ENCODE measurements at places on chromosomes 5 and 9.

DNA sequence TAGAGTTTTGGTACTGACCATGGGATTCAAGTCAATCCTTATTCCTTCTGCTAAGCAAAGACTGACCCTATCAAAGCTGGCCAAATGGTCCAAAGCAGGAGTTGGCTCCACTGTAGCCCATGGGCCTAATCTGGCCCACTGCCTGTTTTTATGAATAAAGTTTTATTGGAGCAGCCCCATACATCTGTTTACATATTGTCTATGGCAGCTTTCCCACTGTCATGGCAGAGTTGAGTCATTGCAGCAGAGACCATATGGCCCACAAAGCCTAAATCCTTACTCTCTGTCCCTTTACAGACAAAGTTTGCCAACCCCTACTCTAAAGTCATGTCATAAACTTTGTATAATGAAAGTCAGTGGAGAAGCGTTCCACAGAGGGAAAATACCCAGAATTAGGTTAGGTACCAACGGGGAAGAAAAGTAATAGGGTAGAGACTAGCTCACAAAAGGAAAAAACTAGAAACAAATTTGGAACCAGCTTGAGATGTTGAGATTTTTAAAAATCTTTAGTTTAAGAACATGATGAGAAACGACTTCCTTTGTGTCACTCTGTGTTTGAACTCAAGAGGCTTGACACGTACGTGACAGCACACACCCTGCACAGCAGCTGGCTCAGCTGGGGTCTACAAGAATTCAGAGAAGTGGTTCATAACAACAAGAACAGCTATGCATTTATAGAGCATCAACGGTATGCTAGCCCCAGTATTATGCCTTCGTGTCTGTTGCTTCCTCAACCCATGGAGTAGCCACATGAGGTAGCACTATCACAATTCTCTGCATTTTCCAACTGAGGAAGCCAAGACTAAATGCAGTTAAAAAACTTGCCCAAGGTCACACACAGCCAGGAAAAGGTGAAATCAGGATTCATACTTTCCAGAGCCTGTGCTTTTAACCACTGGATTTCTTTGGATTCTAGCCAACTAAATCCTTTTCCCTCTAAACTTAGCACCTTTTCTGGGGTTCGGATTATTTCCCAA is 198.9 kb upstream of the WWC1 start:
- DNase-seq: no peak

- no peak for DNase-seq
Measured at GRCh38 chr5:67133776-67134175, 62.8 kb downstream of the CD180 start.

- no peak for DNase-seq
Measured at GRCh38 chr5:90802474-90803317, 244.1 kb downstream of the ADGRV1 start.

- DNase-seq: peak; percentile 79
Measured at GRCh38 chr9:34380511-34381315, 4.0 kb upstream of the MYORG start.

DNA sequence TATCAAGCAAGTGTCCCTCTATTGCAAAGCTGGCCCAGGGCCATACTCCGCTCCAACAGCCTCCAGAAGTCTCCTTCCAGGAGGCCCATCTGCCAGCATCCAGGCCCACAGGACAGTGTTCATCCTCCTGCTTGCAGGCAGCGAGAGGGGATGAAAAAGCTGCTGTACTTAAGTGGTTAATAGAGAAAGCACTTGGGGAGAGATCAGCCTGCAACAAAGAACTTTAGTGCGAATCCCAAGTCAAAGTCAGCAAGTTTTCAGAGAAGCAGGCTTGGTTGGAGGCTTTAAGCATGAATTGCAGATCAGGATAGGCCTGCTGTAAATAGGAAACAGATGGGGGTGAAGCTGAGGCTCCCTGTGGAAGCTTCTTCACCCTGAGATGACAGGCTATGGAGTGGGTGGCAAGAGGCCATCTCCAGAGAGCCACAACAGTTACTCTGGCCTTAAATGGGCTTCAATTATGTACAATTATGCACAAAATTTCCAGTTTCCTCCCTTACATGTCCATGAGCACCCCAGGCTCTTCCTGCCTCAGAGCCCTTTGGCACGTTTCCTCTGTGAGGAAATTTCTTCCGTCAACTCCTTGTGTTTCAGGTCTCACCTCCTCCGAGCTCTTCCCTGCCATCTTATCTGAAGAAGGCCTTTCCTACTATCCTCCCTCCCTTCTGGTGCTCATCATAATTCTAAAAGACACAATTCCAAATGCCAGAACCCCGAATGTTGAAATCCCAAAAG is 98.0 kb upstream of the NR3C1 start:
- no peak for DNase-seq

DNA sequence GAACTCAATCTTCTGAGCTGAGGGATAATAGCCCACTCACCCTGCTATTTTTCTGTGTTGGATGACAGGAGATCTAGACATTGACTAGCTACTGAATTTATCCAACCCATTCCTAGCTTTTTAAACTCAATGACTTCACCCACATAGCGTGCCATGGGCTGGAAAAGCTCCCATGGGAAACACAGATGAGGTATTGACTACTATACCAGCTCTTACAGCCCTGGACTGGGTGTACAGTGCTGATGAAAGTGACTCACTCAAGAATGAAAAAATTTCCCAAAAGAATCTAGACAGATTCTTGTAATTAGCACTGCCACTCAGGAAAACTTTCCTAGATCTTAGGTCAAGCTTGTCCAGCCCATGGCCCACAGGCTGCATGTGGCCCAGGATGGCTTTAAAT is 72.7 kb upstream of the NREP start:
- DNase-seq: no peak

DNA sequence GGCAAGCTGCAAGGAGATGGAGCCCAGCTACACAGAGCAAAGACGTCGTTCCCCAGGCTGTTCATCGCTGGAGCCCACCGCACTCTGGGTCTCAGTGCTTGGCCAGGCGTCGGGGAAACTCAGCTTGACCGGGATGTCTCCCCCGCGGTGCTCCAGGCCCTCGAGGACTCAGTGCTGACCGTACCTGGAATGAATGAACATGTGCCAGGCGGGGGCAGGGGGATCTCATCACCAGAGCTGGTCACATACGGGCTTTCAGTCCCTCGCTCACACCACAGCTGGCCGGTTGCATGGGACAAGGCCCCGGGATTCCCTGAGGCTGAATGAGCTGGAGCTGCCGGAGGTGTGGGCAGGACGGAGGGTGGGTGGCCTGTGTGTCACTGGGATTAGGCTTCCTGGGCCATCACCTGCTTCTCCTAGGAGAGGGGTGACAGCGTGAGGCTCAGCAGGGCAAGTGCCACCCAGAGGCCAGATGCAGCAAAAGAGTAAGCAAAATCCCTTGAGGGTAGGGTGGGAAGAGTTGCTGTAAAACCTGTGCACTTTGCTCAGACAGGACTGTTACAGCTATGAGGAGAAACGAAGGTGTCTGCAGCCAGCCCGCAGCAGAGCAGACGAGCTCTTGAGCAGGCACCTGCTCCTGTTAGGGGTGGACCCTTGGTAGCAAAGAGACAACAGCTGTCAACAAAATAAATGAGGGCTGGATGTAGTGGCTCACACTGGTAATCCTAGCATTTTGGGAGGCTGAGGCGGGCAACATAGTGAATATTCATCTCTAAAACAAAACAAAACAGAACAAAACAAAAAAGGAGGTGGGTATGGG is 70.7 kb upstream of the RAPGEF1 start:
- no peak for DNase-seq

GRCh38 chr9:120308495-120308894 is 271.5 kb downstream of the CDK5RAP2 start:
- no peak for DNase-seq

DNA sequence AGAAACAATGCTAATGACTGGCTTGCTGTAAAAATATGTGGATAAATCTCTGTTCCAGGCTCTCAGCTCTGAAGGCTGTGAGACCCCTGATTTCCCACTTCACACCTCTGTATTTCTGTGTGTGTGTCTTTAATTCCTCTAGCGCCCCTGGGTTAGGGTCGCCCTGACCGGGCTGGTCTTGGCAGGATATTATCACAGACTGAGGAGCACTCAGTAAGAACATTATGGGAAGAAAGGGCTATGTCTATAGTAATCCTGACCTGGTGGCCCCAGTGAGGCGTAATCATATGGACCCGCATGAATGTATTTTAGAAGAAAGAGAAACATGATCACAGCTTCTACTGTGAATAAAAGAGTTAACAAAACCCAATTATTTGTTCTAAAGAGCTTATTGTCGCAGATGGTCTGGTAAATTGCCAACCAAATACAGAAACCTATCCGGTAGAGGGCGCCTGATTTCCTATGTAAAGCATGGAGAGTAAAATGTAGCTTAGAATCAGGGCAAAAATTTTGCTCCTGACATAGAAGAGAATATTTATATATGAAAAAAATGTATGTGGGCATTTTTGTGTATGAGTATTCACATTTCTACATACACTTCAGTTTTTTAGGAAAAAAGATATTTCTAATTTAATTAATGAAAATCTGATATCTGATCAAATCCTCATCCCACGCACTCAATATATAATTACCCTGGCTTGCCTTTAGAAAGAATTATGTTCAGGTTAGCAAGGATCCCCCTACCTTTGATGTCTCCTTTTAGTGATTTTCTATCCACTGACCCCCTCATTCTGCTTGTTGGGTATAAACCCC is 5.8 kb upstream of the IFNA1 start:
- no peak for DNase-seq

DNA sequence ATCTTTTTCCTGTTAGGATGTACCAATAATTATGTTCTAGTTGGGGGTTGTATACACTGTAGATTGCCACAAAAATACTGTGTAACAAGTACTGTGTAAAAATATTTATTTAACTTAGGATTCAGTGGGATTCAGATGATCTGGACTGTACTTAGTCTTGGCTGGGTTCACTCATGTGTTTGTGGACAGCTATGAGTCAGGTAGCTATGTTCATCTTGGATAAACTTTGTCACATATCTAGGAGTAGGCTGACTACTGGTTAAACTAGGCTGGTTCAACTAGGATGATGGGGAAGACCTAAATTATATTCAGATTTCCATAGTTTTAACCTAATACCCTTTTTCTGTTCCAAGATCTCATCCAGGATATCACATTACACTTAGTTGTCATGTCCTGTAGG is 32.1 kb upstream of the TNFSF15 start:
- no peak for DNase-seq

- DNase-seq: no peak
Measured at GRCh38 chr9:104758974-104759373, 5.0 kb upstream of the NIPSNAP3B start.

DNA sequence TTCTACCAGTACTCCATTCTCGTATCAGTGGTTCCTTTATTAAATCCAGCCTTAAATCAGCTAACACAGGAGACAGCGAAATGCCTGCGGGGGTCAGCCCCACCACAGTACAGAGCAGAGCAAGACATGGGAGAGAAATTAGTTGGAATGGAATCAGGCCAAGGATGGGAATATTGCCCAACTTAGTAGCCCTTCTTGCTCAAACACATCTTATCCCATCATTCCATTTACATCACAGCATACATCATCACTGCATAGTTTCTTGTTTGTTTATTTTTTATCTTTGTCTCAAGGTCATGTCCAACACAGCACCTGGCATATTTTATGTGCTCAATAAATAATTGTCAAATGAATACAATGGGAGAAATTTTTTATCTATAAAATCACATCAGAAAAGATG is 34.3 kb upstream of the DAB2 start:
- no peak for DNase-seq

DNA sequence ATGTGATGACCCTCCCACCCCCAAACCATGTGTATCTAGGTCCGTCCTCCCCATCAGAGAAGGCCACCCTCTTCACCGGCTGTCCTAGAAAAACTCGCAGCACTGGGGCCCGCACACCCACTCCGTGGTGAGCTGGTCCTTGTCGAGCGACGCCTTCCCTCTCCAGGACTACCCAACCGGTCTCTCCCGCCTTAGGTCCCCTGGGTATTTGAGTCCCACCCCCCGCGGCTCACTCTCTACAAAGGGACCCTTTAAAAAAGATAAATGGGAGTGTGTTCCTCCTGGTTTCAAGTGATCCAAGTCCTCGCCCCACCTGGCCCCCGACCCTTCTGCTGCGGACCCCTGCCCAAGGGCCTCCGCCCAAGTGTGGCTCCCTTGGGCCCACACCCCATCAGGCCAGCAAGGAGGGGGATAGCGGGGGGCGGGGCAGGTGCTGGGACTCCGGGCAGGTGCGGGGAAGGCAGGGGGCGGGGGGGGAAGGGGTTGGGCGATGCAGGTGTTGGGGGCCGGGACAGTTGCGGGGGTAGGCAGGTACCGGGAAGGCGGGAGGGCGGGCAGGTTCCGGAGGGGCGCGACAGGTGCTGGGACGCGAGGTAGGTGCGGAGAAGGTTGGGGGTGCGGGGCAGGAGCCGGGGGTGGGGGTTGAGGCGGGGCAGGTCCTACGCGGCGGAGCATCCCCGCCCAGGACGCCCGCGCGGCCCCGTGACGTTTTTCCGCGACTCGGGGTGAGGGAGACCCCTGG is 970 bp upstream of the ARRDC1 start:
- DNase-seq: peak; percentile 56

DNA sequence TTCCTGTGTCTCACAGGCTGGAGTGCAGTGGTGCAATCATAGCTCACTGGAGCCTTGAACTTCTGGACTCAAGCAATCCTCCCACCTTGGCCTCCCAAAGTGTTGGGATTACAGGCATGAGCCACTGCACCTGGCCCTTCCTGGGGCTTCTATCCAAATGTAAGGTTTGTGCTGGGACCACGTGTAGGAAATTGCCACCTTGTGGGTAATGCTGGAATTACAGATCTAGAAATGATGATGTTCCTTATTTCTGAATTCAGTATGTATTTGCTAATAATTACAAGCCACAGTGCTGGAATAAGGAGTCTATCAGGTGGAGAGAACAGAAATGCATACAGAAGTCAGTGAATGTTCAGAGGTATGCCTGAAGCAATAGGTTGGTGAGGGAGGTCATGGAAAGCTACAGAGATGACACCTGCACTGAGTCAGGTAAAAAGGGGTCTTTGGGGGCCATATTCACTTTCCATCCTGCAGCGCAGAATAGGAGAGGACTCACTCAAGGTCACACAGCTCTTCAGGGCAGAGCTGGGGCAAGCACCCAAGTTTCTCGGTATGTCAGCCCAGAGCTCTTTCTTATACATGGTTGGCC is 8.8 kb upstream of the IGFBPL1 start:
- DNase-seq: no peak

- no peak for DNase-seq
Measured at GRCh38 chr5:8060235-8060952, 191.4 kb downstream of the MTRR start.

- DNase-seq: no peak
Measured at GRCh38 chr5:12999667-13000066, 944.8 kb downstream of the DNAH5 start.

GRCh38 chr9:135178498-135178897 is 91.0 kb downstream of the OLFM1 start:
- no peak for DNase-seq

Measured in left colon (tissue), 2 donors.